Aortic smooth muscle cell (primary cell): ENCODE measurements at places on chromosomes 5 and 9. TPM values are rescaled to one million over a fixed set of nuclear protein-coding genes. Genes with fewer than 3 reads are reported as not detected.

The CARD6 gene
- total RNA-seq = 20.1 and 20.9 TPM in 2 replicates

The UGT3A1 gene
- total RNA-seq = not detected in 2 replicates

The TERT gene
- not detected in 2 replicates for total RNA-seq

The SVEP1 gene
- 3.5 and 4.4 TPM in 2 replicates for total RNA-seq

The SRA1 gene
- 41.2 and 47.4 TPM in 2 replicates for total RNA-seq

The FOXI1 gene
- total RNA-seq = not detected in 2 replicates

The ASPN gene
- 1.7 and 19.8 TPM in 2 replicates for total RNA-seq

The ZNG1F gene
- 11.4 and 20.8 TPM in 2 replicates for total RNA-seq

The SIT1 gene
- total RNA-seq = 0.25 and 0.53 TPM in 2 replicates

The C9orf43 gene
- total RNA-seq = 0.40 and 0.44 TPM in 2 replicates

The BTNL3 gene
- total RNA-seq = not detected in 2 replicates

The FAM221B gene
- total RNA-seq = not detected in 2 replicates
